NCI-H446 (cell line): ENCODE measurements at places on chromosomes 13 and 19.

GRCh38 chr13:50969691-50970090 is 60.1 kb downstream of the RNASEH2B start:
- peak; percentile 40 for DNase-seq

- DNase-seq: no peak
Observed at GRCh38 chr19:51329411-51329810, 12.5 kb downstream of the VSIG10L start.

DNA sequence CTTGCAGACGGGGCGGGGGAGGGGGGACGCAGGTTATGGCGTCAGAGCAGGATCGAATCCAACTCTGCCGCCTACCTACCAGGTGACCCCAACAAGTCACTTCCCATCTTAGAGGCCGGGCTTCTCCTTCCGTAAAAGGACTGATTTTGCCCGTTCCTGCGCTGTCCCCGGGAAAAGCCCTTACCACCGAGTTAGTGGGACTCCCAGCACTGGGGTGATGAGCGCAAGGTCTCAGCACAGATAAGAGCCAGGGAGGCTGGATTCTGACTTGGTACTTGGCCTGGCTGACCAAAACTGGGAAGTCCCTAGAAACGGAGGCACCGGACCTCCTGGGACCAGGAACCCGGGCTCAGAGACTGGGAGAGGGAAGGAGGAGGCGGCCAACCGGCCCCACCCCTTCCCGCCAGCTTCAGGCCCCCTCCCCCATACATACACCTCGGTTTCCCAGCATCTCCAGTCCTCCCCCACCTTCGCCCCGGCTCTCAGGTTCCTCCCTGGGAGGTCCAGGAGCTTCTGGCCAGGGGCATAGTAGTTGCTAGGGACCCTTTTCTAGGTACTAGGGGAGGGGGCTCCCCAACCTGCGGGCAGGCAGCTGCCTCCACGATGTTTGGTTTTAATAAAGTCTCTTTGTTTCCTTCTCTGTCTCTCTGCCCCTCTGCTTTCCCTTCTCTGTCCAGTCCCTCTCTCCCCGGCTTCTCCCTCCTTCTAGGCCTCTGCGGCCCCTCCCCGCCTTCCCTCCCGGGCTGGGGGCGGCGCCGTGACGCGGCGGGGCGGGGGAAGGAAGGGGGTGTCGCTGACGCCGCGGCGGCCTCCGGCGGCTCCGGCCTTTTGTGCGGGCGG is at the start of gene GRAMD1A:
GRAMD1A (plus strand) TSS at position 826 of the 840 bp plus-strand sequence. CDS start 156 bp downstream, outside the sequence.
- DNase-seq: peak; percentile 79

DNA sequence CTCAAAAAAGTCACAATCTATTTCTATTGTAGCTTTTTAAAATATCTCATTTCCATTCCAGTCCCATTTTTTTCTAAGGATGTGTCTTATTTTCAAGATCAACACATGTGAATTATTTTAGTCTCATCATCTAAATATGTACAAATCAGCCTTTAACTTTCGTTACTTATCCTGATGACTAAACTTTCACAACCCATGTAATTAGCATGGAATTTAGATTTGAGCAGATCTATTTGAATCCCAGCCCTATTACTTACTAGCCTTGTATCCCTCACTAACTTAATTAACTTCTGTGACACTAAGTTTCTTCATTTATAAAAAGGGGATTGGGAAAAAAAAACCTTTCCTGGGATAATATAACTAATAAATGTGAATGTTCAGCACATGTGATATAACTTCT is 81.1 kb downstream of the UFM1 start:
- no peak for DNase-seq

DNA sequence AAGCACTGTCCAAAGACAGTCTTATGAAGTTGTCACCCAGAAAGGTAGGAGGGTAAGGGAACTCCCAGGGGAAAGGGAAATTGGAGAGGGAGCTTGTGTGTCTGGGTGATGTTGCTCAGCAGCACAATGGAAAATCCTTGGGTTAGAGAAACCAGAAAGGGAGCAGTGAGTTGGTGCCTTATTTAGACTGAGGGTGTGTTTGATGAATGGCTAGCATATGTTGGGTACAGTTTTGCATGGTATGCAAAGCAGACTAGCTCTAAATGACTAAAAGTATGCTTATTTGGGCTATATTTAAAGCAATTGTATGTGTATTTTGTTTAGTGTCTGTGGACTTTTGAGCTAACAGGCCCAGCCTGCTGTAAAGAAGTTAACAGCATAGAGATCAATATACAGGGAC is 2884.6 kb upstream of the PCDH20 start:
- no peak for DNase-seq

DNA sequence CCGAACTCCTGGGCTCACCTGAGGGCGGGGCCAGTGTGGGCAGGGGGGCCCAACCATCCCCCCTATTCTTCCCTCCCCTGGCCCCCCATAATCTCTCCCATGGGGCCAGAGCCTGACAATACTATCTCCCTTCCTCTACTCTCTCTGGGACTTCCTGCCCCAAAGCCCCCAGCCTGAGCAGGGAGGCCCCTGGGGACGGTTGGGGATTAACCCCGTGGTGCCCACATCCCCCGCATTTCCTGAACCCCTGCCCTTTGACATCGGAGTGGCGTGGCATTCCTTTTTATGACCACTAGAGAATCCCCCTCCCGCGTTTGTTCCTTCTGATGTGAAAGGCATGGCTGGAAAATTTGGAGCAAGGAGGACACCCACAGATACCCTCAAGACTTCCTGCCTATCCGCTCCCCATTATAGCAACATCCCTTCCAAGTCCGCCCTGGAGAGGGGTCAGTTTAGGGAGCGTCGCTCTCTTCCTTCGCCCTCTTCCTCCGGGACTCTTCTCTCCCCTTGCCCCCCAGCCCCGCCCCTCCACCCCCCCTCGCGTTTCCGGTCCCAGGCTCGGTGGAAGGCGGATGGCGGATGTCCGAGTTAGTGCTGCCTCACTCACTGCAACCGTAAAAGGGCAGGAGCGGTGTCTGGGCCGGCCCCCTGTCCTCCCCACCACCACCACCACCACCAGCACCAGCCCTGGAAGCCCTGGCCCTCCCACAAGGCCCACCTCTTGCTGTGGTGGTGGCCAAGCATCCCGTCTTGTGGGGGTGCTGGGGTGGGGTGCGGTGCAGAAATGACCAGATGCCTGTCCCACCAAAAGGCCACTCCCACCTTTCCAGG is 1.8 kb downstream of the VASP start:
- DNase-seq: no peak

- DNase-seq: no peak
Observed at GRCh38 chr13:66612983-66613382, 617.2 kb downstream of the PCDH9 start.

- DNase-seq: no peak
Observed at GRCh38 chr13:29508130-29508875, 87.2 kb downstream of the SLC7A1 start.

DNA sequence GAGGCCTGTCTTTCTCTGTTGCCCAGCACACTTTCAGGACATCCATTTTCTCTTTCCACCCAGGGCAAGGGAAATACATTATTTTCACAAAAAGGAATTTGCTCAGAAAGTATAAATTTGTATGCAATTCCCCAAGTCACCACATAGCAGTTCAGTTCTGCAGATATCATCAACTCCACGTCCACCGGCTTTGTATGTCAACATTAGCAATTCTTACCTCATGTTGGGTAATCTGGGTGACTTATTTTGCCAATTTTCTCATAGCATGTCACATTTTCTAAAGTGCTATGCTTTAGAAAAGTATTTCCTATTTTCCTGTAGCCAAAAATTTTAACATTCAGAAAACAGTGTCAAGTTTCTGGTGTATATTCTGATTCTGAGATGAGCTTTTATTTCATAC is 501.8 kb downstream of the EFNB2 start:
- no peak for DNase-seq

GRCh38 chr19:19538061-19538784 is at the start of gene CILP2:
Gene CILP2, plus strand, starts transcription at chr19:19538265. Its CDS starts 85 bp downstream, at chr19:19538350.
- peak; percentile 30 for DNase-seq

- no peak for DNase-seq
Observed at GRCh38 chr13:50892210-50892944, 17.2 kb upstream of the RNASEH2B start.

DNA sequence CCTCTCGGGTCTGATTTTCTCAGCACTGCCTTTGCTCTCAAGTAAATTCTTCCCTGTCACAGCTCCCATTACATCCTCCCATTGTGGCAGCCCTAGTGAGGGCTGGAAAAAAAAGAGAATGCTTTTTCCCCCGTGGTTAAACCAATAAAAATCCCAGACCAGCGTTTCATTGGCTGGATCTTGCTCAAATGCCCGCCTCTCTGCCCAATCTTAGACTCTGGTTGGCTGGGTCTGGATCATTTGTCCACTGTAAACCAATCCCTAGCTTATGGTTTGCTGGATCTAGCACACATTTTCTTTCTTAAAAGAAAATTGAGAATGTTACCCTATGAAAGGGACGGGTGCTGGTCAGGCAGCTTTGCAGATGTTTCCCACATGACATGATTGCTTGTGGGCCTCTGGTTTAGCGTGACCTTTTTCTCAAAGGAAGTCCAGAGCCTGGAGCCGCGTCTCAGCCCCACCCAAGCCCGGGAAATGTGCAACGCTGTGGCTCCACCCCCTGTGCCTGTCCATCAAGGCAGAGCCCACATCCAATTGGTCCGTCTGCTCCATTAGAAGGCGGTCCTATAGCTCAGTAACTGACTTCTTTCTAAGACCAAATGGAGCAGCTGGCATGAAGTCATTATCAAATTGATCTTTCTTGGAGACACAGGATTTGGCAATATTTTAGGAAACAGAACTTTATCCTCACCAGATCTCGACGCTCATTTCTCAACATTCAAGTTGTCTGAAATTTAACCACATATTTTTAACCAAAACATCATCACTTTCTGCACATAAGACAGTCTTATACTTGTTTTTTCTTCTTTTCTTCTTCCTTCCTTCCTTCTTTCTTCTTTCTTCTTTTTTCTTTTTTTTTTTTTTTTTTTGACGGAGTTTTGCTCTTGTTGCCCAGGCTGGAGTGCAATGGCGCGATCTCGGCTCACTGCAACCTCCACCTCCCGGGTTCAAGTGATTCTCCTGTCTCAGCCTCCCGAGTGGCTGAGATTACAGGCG is 2.6 kb upstream of the MCEMP1 start:
- DNase-seq: peak; percentile 58

DNA sequence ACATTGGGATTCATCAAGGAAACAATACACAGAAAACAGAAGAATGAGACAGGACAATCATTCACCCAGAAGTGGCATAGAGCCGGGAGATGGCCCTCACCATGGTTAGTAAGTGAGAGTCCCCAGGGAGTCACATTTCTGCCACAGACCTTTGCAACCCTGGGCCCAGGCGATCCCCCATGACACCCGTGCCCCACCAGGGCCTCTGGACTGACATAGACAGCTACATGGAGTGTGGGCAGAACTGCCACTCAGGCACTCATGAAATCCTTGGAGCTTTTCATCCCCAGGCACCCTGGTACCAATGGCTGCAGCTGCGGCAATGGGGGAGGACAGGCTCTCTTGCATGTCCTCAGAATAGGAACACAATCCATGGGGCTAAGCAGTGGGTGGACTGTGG is 174.5 kb upstream of the TRPC4 start:
- DNase-seq: no peak

GRCh38 chr13:30619731-30620130 is 2.0 kb downstream of the USPL1 start:
- no peak for DNase-seq

DNA sequence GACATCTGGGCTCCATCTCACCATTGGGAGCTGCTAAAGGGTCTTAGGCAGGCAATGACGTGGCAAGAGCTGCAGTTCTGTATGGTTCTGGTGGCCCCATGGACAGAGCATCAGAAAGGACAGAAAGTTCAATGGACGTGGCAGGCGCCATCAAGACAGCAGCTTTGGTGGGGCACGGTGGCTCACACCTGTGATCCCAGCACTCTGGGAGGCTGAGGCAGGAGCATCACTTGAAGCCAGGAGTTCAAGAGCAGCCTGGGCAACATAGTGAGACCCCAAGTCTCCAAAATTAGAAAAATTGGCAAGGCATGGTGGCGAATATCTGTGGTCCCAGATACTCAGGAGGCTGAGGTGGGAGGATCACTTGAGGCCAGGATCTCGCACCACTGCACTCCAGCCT is 9.5 kb downstream of the EVI5L start:
- DNase-seq: no peak
